Prostate gland (tissue), 2 donors: ENCODE measurements at places on chromosomes 2 and 18. TPM values are rescaled to one million over a fixed set of nuclear protein-coding genes. Genes with fewer than 3 reads are reported as not detected.

DNA sequence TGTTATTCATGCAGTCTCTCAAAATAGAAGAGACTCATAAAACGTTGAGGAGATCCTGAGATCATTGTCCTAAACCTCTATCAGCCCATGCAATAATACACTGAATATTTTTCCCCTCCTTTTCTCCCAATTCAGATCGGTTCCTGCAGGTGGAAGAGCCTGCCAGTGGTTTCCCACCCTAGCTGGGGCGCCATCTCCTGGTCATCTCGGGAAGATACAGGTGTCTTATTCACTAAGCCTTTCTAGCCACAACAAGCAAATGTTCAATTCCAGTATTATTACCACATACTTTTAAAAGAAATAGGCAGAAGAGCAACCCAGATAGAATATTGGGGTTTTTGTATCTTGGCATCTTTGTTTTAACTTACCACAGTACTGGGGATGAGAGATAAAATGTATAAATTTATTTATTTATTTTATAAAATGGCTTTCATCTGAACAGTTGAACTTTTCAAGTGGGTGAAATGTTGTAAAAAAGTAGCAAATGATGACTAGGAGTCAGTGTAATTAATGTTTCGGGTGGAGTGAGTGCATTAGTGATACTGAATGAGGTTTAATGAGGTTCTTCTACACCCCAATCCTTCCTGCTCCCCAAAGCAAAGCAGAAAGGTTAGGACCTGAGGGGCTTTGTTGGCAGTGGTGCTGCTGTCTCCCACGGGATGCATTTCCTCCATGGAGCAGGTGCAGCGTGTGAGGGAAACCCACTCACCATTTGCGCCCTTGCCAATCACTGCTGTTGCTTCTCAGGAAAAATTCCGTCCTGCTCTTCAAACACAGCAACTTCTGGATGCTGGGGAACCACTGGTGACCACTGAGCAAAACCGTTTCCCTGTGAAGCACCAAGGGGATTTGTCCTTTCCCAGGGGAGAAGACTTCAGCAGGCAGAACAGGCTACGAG, 147.1 kb upstream of the FHL2 start:
- H3K27ac ChIP-seq, result no peak overlapping the region
- H3K4me1 ChIP-seq, result no peaks in the 10 kb centered on the region
- DNase-seq, result peak; percentile 44
- no peaks in the 10 kb centered on the region for H3K27me3 ChIP-seq
- no peaks in the 10 kb centered on the region for H3K36me3 ChIP-seq

DNA sequence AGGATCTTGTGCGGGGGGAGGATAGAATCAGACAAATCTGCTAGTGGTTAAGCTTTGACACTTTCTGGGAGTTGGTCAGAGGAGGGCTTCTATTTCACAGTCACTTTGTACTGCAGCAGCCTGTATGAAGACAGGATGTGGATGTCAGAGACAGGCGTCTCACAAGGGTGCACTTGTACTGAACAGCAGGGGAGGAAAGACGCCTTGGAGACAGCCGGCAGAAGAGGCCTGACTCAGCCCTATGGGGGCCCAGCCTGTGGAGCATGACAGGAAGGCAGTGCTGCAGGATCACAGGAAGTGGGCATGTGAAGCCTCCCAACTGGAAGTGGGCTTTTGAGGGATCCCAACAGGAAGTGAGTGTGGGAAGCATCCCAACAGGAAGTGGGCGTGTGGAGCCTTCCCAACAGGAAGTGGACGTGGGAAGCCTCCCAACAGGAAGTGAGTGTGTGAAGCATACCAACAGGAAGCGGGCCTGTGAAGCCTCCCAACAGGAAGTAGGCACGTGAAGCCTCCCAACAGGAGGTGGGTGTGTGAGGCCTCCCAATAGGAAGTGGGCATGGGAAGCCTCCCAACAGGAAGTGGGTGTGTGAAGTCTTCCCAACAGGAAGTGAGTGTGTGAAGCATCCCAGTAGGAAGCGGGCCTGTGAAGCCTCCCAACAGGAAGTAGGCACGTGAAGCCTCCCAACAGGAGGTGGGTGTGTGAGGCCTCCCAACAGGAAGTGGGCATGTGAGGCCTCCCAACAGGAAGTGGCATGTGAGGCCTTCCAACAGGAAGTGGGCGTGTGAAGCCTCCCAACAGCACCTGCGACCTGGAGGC, 212.3 kb downstream of the SNTG2 start:
- H3K27me3 ChIP-seq, result no peaks in the 10 kb centered on the region
- H3K4me3 ChIP-seq, result no peak overlapping the region
- no peak overlapping the region for H3K27ac ChIP-seq
- no peaks in the 10 kb centered on the region for H3K36me3 ChIP-seq
- H3K4me1 ChIP-seq, result no peaks in the 10 kb centered on the region

- no peak overlapping the region for H3K27ac ChIP-seq
- H3K36me3 ChIP-seq, result no peaks in the 10 kb centered on the region
- H3K4me3 ChIP-seq, result no peak overlapping the region
- no peak for DNase-seq
- H3K4me1 ChIP-seq, result no peaks in the 10 kb centered on the region
Observed at GRCh38 chr2:239283961-239284795, 116.6 kb downstream of the HDAC4 start.

GRCh38 chr18:44090453-44090852, 590.2 kb upstream of the SETBP1 start:
- H3K27ac ChIP-seq, result no peak overlapping the region
- DNase-seq, result no peak
- H3K36me3 ChIP-seq, result no peaks in the 10 kb centered on the region
- no peaks in the 10 kb centered on the region for H3K4me1 ChIP-seq
- no peak overlapping the region for H3K4me3 ChIP-seq

DNA sequence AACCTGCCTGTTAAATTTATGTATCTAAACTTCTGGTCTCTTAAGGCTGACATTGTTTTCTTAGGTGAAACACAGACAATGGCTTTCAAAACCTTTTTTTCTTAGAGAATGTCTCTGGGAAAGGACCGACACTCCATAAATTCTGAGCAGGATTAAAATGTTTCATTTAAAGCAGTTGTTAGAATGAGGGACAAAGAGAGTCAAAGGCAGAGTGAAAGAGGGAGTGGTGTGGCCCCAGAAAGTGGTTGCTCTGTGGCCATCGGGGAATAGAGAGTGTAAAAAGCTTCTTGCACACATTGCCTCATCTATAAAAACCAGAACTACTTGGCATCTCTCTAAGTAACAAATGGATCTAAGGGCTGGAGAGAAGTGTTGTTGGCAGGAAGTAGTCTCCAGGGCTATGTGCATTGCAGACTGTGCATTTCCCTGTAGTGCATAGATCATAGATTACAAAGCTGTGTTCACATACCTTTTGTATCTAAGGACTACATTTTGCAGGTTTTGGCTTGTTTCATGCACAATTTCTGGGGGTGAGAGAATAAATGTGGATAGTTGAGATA, 3.6 kb downstream of the RPRM start:
- H3K27me3 ChIP-seq, result no peaks in the 10 kb centered on the region

The AOX1 gene
- total RNA-seq, result 47.9 TPM

DNA sequence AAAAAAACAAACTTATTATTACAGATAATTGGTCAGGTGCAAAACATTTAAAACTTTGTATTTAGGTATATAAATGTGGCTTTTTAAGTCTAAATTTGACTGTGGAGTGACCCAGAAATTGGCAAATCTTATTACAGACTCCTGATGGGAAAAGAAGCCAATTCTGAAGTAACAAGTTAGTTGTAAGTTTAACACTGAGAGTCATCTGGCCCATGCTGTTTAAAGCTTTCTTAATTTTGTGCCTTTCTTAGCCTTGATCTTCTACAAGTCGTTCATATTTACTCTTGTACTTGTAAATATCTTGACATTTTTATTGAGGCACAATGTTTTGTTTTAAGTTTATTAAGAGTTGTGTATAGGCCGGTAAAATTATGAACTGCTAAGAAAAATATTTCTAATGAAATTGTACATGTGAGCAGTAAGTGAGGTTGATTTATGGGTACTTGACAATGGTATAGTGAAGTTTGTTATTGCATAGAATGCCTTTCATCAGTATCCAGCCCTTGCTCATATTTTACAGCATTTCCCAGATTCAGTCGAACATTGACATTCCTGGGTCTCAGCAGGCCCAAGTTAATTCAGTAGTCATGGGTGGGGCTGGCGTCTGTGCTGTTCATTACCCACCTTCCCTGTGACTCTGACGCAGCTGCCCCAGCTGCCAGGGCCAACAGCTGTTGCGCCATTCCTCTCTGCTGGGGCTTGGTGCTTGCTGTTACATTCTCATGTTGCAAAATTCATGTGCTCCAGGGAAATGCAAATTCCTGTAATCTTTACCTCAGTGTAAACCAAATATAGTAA, 121.4 kb downstream of the ZNF236 start:
- DNase-seq, result peak; percentile 44
- H3K36me3 ChIP-seq, result peaks cover 3% of the 10 kb centered on the region
- no peaks in the 10 kb centered on the region for H3K27me3 ChIP-seq
- peak overlapping the region; percentile 46 for H3K27ac ChIP-seq
- no peaks in the 10 kb centered on the region for H3K4me1 ChIP-seq

The CFAP65 gene
- total RNA-seq, result 4.4 TPM

The CCDC68 gene
- total RNA-seq, result 7.9 TPM
